ENCODE measurements at places on chromosomes 2 and 18.
A peak's percentile ranks its signal among the peaks of the same experiment; 100 is the strongest.

DNA sequence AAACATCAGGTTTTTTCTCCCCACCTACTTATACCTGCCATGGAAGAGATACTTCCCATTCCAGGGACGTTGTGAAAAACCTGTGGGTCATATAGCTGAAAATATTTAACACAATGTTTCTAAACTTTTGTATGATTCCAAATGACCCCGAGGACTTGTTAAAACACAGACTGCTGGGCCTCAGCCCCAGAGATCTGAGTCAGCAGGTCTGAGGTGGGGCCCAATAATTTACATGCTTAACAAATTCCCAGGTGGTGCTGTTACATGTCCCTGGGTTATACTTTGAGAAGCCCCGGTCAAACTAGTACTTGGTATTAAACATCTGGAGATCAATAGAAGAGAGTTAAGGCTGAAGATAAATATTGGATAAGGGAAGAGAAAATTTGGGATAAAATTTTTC, 71.4 kb upstream of the FRZB start:
- DNase-seq: no peak

GRCh38 chr18:1784113-1784512, 787.2 kb downstream of the METTL4 start:
- DNase-seq: peak; percentile 4

- peak; percentile 15 for DNase-seq
Observed at GRCh38 chr18:66046032-66046602, 295.3 kb downstream of the CDH7 start.

GRCh38 chr2:22279541-22279940, 1105.4 kb upstream of the KLHL29 start:
- DNase-seq: no peak

- DNase-seq: no peak
Observed at GRCh38 chr2:171342067-171342413, 91.8 kb downstream of the METTL8 start.

- peak; percentile 14 for DNase-seq
Observed at GRCh38 chr18:2114289-2114688, 457.0 kb downstream of the METTL4 start.

- DNase-seq: no peak
Observed at GRCh38 chr2:108911401-108911800, 77.6 kb downstream of the EDAR start.
